IMR-90 (cell line): ENCODE measurements at places on chromosomes 3 and 15. TPM values are rescaled to one million over a fixed set of nuclear protein-coding genes. Genes with fewer than 3 reads are reported as not detected.

DNA sequence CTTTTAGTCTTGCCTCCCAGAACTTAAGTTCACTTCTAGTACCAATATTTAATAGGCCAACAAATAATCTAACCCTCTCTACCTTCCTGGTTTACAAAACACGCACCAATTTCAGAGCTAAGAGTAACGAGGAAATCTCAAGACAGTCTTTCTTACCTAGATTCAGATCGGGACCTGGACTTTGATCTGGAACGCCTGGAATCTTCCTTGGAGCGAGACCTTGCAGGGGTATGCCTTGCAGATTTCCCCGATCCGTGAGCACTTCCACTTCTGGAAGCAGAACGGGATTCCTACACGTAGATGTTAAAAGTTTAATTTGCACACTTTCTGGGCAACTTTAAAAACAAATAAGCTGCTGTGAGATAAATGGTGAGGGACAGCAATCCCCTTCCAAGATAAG, 11.4 kb downstream of the TRA2B start:
- DNase-seq, result no peak

- no peak for DNase-seq
Measured at GRCh38 chr3:41196499-41197410, 2.5 kb upstream of the CTNNB1 start.

DNA sequence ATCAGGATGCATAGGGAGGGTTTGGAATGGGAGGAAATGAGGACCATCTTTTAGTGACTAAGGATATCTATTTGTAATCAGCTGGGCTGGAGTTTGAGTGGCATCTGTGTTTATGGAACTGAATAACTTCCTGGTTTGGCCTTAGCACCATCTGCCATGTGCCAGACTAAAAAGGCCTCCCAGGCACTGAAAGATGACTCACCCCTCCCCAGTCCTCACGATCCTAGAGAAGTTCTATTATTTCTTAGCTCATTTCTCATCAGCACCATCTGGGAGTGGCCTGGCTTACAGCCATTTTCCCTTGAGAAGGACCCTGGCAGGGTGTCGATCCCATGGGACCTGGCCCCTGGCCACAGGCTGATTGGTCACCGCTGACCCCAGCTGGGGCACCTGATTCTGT, 23.9 kb upstream of the CTXND1 start:
- peak; percentile 40 for DNase-seq

GRCh38 chr3:52339612-52340011, 23.5 kb downstream of the DNAH1 start:
- peak; percentile 87 for DNase-seq

The FBXW12 gene
- total RNA-seq, result not detected in 2 replicates

DNA sequence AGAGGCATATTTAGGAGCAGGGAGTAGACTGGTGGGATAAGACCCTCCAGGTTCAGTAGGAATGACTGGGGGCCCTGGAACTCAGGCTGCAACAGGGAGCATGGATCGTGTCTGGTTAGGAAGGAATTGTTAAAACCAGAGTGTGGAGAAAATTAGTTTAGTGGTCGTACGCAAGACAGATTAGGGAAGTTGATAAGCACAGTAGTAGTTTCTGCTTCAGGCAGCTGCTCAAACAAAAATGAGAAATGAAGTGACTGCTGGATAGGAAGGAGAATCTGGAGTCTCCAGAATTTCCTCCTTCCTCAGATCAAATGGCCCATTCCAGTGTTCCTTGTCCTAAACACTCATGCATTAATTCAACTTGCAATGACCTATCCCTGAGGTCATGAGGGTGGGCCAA, 11.2 kb downstream of the MYD88 start:
- no peak for DNase-seq

The PLCL2 gene
- total RNA-seq, result 3.8 and 4.2 TPM in 2 replicates

DNA sequence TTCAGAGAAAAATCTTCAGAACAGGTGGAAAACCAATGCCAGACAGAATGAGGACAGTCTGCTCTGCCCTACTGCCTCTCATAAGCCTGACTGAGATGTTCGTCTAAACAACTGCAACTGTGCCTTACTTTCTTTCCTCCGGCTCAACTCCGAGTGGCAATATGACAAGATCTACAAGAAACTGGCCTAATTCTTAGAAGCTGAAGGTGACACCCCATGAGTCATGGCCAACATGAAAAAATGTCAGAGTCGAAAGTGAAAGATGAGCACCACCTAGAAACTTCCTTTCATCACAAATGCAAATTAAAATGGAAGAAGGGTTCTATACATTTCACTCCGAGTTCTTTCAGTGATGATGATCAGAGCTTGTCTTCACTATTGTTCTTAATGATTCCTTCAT, 12.9 kb downstream of the PCYT1A start:
- peak; percentile 19 for DNase-seq

- DNase-seq, result no peak
Measured at GRCh38 chr3:196640297-196641018, 964 bp downstream of the NRROS start.

- no peak for DNase-seq
Measured at GRCh38 chr3:144774897-144775296, 803.3 kb downstream of the DIPK2A start.

- DNase-seq, result no peak
Measured at GRCh38 chr15:50009634-50010033, 109.4 kb downstream of the ATP8B4 start.

DNA sequence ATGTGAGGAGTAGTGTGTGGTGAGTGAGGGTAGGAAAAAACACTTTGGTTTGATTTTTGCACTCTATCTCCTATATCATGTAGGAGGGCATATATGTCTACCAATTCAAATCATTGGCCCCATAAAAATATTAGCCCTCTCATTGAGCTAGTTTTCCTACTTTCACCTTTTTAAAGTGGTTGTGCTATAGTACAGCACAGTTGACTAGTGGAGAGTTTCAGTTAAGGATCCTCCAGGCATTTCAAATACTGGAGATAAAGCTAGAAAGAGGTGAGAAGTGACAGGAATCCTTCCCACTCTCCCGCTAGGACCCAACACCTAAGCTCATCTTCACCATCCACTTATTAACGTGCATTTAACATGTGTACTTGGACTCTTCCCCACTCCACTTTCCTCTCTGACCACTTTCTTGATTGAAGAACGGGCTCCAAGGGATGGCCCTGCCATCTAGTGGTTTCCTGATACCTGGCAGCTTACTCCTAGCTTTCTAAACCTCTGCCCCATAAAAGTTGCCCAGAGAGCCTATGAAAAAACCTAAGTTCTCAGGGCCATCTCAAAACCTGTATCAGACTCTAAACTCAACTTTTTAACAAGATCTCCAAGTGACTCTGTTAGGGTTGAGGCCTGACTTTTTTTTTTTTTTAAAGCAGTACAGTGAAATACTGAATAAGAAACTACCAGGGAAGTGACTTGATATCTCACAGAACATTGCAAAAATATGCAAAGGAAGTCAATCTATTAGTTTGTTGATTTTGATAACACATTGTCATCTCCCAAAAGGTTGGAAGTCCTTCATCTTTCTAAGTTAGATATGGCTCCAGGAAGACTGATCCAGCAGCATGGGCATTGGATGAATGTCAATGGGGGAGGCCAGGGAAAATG, 17.9 kb downstream of the IL12A start:
- peak; percentile 77 for DNase-seq

- no peak for DNase-seq
Measured at GRCh38 chr15:61907753-61908086, 152.5 kb downstream of the VPS13C start.

DNA sequence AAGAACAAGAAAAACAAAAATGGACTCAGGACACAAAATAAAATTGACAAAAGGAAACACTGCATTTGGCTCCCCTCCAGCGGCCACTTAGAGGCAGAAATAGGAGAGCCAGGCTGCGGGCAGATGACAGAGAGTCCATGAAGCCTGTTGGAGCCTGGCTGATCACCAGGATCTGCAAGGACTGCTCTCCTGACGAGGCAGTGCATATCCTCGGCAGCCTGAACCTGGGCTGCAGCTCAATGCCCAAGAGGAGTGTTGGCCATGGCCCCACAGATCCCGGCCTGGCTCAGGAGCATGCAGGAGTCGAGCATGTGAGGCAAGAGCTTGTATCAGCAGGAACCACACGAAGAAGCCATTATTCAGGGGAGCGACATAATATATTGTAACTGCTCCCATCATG, 199.8 kb downstream of the STT3B start:
- DNase-seq, result no peak

- no peak for DNase-seq
Measured at GRCh38 chr3:149658744-149659497, 1.1 kb upstream of the WWTR1 start.

DNA sequence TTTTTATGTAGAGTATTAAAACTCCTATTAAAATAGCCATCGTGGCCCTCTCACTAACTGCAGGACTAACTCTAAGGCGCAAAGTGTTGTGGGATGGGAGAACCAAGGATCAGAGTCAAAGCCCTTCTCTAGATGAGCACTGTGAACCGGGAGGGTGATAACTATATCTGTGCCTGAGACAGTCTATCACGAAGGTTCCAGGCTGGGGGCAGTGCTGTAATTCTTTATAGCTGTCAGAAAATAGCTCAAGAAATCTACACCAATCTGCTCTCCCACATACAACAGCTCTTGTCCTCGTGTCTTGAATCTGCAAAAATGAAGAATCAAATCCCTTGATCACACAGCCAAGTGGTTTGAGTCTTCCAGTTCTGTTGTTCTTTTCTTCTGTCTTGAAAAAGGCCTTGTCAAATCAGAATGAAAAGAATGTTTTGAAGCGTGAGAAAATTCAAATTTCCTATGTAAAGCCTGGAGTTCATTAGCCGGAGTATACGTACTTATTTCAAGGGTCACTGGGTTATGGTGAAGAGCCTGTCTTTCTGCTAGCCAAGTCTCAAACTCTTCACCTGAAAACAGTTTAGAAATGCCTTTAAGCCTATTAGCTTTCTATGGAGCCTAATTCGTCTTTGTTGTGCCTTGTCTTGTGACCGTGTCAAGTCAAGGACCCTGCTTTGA, 185.3 kb upstream of the NECTIN3 start:
- DNase-seq, result no peak

The CPLX3 gene
- not detected in 2 replicates for total RNA-seq

The TMEM207 gene
- total RNA-seq, result not detected in 2 replicates

DNA sequence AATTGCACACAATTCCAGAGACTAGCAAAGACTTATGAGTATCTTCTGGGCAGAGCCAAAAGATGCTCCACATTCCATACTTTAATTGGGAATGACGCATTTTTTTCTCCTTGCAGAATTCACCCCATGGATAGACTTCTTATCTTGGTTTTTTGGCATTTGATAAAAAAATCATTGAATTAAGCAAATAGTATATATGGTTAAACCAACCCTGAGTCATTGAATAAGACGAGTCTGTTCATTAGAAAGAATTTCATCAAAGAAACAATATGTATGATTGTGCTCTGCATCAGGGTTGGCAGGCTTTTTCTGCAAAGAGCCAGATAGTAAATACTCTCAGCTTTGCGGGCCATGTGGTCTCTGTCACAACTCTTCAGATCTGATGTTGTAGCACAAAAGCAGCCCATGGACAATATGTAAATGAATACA, 9.2 kb upstream of the PDZRN3 start:
- DNase-seq, result peak; percentile 18

DNA sequence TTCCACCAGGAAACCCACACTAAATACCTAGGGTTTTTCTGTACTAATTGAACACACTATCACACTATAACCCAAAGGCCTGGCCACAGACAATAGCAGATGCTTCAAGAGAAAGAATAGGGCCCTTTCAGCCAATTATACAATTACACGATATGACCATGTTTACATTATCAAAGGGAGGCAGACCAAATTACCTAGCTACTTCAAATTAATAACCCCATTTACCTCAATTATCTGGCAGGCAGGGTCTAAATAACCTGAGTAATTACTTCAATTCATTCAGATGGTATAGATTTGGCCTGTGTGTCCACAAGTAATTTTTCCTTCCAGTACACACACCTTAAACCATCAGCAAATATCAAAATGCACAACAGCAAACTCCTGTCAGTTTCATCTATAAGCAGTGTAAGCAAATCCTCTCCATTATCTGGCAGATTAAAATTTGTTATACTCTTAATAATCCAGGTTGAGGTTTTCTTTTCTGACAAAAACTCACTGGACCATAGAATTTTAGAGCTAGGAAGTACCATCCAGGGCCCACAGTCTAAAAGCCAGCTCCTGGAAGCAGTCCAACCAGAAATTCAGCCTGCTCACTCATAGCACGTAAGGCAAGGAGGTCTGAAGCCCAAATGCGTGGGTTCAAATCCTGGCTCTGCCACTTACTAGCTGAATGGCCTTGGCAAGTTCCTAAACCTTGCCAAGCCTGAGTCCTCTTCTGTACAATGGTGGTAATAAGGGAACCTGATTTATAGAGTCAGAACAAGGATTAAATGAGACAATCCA, 51.8 kb downstream of the RFTN1 start:
- DNase-seq, result no peak

The THRB gene
- under 0.01 TPM in 1 of 2 replicates, not detected in the other for total RNA-seq

GRCh38 chr3:186044968-186045367, 63.9 kb downstream of the ETV5 start:
- DNase-seq, result peak; percentile 53

DNA sequence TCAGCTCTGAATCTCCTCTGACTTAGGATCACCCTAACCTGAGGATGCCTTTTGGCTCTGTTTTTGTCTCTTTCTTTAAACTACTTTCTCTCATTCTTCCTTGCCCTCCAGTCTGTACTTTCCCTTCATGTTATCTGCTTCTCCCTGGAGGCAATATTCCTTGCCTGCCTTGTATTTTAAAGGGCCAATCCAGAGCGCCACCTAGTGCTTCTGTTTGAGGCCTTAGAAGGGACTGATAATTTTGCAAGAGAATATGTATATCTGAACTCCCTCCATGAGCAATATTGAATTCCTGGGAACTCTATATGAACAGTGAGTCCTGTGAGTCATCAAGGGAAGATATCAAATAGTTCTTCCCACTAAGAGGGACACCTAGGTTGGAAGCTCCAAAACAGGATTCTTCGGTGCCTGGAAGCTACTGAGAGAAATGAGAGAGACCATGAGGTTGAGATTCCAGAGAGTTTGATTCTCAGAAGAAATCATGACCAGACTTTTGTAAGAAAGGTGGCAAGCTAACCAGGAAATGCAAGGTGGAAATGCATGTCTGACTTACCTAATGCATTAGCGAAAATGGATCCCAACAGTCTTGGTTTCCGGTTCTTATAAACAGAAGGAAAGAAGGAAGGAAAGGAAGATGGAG, 203.8 kb upstream of the CD96 start:
- DNase-seq, result peak; percentile 86

DNA sequence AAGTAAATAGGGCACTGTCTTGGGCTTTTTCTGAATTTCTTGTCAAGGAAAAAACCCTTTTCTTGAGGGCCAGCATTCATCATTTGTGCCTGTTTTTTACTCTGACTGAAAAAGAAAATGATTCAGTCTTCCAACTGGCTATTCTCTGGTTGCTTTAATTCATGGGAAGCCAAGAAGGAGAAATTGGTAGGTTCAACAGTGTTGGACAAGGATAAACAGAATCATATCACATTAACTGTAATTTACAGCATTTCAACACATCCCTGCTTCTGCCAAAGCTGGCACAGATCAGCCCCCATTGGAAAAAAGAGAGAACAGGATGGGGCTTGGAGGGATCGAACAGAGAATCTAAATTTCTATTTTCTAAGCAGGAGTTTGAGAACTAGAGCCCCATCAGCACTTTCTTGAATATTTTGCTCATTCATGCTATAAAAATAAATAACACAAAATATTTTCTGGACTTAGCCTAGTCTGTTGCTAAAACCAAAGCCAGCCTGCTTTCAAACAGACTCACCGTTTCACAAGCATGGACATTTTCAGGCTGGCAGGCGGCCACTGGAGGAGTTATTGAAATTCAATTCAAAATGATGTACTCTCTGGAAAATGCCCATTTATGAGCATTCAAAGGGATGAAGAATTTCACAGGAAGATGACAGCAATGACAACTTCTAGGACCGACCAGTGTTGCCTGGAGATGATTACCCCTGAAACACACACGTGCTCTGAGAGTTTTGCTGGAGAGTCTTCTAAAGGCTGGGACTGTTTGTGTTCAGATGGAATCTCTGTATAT, 181.2 kb downstream of the WNT5A start:
- DNase-seq, result peak; percentile 57
